ENCODE measurements at places on chromosomes 1 and 21.

- no peak for DNase-seq
Observed at GRCh38 chr1:208235356-208235981, 8.7 kb downstream of the PLXNA2 start.

DNA sequence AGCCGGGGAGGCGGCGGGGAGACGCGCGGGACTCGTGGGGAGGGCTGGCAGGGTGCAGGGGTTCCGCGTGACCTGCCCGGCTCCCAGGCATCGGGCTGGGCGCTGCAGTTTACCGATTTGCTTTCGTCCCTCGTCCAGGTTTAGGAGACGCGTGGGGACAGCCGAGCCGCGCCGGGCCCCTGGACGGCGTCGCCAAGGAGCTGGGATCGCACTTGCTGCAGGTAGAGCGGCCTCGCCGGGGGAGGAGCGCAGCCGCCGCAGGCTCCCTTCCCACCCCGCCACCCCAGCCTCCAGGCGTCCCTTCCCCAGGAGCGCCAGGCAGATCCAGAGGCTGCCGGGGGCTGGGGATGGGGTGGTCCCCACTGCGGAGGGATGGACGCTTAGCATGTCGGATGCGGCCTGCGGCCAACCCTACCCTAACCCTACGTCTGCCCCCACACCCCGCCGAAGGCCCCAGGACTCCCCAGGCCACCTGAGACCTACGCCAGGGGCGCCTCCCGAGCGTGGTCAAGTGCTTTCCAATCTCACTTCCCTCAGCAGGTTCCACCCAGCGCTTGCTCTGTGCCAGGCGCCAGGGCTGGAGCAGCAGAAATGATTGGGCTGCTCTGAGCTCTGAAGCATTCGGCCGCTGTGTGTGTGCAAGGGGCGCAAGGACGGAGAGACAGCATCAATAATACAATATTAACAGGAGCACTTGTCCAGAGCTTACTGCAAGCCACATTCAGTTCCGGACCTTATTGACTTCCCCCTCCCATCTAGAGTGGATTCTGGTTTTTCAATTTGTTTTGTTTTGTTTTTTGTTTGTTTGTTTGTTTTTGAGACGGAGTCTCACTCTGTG, 10.3 kb downstream of the SIM2 start:
- no peak for DNase-seq

DNA sequence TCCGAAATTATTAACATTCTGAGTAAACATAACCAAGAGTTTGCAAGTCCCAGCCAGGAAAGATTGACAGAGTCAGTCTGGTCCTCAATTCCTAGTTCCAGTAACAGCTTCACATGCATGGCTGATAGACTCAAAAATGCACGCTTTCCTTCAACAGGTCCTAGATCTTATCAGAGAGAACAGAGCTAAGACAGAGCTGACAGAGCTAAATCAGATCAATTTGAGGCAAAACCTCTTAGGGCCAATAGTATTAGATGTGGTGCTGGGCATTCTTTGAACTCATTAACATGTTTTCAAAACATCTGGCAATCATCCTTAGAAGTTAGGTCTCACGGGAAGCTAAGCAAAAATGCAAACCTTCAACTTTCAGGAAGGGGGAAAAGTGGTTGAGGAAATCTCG, 114.0 kb downstream of the GREM2 start:
- DNase-seq: no peak

GRCh38 chr1:61742620-61743430, 545 bp downstream of the PATJ start:
- DNase-seq: no peak

DNA sequence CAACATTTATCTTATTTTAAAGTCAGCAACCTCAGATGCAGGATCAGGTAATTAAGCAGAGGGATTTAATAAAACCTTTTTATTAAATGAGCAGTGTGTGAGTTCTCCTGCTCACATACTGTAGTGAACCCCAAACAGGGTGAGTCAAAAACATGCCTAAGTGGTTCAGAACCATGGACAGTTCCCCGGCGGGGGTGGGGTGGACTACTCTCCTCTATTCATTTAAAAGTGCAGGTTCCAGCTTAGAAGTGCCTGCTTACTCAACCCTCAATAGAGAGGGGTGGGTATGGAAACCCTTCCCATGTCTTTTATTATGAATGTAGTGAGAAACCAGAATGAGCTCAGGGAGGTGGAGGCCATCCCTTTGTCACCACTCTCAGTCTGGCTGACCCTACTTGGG, 397.9 kb downstream of the HHAT start:
- DNase-seq: peak; percentile 14

Measured in CD4-positive, CD25-positive, alpha-beta regulatory T cell (primary cell).